ENCODE measurements at places on chromosomes 1 and 21.
A peak's percentile ranks its signal among the peaks of the same experiment; 100 is the strongest.

GRCh38 chr1:244316986-244317655, 134.6 kb downstream of the ADSS2 start:
- DNase-seq, result no peak

DNA sequence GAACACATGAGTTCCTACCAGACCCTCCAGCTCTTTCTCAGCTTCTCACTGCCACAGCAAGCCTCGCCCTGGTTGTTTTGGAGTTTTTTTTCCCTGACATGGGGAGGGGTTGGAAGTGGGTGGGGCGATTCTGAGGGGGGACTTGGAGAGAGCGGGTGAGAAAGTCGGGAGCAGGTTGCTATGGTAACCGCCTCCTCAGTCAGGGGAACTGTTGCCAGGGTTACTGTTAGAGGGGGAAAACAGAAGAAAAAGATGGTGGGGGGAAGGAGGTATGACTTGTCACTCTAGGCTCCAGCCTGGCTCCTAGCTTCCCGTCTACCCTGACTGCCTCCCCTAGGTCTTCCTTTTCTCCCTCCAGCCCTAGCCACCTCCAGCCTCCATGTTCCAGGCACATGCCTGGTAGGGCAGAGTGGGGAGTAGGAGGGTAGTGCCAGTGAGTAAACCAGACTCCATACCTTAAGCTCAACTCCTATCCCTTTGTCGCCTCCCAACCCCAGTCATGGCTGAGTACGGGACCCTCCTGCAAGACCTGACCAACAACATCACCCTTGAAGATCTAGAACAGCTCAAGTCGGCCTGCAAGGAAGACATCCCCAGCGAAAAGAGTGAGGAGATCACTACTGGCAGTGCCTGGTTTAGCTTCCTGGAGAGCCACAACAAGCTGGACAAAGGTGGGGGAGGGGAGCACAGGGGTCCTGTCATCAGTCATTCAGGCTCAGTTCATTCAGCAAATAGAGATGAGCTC, 6.0 kb downstream of the PEA15 start:
- no peak for DNase-seq

- DNase-seq, result no peak
Observed at GRCh38 chr21:31786164-31786920, 54.4 kb upstream of the SCAF4 start.

GRCh38 chr1:230611878-230612235, 30.4 kb upstream of the COG2 start:
- DNase-seq, result no peak

DNA sequence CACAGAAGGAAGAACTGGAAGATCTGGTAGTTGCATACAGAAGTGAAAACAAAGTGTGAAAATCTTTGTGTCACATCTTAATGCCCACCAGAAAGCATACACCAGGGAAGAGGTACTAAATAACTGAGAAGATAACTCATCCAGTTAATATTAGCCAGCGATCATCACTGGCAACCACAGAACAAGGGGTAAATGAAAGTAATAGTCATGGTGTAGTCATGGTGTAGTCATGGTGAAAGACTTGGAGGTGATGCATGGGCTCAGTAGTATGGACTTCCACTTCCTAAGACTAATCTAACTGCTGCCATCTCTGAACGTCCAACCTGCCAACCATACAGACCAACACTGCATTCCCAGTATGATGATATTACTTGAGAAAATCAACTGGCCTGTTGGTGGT, 481.2 kb upstream of the NR5A2 start:
- DNase-seq, result no peak

- no peak for DNase-seq
Observed at GRCh38 chr1:88324899-88325298, 359.2 kb upstream of the PKN2 start.

GRCh38 chr1:153292740-153293479, 19.8 kb downstream of the PGLYRP3 start:
- no peak for DNase-seq

GRCh38 chr1:227082999-227083746, 143.1 kb downstream of the COQ8A start:
- no peak for DNase-seq

- peak; percentile 42 for DNase-seq
Observed at GRCh38 chr1:8598060-8598724, 219.2 kb downstream of the RERE start.

DNA sequence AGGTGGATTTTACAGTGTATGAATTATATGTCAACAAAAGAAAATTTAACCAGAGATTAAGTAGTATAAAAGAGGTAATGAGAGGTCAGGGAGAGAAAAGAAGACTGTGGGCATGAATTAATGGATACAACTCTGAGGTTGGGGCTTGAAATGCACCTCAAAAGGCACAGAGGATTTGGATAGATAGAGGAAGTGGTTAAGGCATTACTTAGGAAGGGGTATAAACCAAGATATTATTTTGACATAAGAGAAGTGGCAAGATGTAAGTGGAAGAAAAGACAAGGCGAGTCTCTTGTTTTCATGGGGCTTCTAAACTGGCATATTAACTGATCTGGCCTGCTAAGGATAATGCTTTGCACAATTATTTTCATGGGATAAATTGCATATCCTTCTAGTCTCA, 34.1 kb downstream of the RAP1A start:
- no peak for DNase-seq

GRCh38 chr1:178578541-178578940, 65.6 kb downstream of the TEX35 start:
- no peak for DNase-seq

DNA sequence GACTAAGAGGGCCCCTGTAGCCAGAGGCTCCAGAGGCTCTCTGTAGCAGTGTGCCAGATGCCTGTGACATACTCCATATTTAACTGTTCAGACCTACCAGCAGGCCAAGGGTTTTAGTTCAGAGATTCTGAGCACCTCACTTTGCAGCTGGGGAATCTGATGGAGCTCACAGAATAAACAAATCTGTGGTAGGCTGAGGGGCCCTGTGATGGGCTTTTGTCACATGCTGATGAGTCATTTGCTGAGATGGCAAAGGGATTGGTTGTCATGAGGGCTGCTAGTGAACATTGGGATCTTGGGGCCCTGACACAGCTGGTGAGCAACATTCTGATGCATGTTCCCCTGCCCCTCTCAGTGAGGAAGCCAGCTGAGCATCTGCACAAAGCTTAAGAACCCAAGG, 482.2 kb downstream of the CAMTA1 start:
- peak; percentile 14 for DNase-seq

DNA sequence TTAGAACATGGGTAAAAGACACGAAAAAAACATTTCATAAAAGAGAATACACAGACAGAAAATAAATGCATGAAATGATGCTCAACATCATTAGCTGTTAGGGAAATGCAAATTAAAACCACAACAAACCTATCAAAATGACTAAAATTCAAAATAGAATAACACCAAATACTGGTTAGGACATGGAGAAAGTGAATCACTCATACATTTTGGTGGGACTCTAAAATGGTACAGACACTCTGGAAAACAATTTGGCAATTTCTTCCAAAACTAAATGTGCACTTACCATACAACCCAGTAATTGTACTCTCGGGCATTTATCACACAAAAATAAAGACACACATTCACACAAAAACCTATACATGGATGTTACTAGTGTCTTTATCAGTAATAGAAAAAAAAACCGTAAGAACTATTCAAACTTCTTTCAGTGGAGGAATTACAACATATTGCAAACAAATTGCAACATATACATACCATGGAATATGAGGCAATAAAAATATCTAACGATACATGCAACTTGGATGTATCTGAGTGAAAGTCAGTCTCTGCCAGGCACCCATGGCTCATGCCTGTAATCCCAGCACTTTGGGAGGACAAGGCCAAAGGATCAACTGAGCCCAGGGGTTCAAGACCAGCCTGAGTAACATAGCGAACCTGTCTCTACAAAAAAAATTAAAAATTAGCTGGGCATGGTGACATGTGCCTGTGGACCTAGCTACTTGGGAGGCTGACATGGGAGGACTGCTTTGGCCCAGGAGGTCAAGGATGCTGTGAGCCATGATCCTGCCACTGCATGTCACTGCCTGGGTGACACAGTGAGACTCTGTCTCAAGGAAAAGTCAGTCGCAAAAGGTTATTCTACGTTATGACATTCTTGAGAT, 19.6 kb downstream of the HSF2BP start:
- no peak for DNase-seq

DNA sequence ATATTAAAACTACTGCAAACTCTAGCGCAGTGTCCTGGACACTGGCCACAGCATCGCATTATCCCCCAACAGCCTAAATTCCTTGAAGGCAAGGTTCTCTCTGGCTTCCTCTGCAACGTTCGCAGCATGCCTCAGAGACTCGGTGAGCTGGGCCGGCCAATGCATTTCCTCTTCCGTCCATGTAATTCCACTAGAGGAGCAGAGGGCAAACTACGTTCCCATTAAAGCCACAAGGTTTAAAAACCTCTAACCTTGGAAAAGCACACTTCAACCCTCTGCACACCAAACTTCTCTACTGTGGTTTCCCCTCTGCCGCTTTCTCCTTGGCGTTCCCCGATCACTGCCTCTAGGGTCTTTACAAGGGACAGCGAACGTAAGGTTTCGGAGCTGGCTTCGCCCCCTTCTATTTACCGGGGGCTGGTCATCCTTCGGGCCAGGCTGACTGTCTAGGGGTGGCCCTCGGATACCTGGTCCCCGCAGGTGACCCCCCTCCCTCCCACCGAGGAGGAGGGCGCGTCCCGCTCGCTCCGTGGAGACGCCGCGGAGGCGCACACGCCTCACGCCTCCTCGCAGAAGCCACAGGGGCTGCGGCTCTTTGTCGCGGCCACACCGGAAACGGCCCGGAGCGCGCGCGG, 456 bp upstream of the SMYD2 start:
- DNase-seq, result peak; percentile 51

DNA sequence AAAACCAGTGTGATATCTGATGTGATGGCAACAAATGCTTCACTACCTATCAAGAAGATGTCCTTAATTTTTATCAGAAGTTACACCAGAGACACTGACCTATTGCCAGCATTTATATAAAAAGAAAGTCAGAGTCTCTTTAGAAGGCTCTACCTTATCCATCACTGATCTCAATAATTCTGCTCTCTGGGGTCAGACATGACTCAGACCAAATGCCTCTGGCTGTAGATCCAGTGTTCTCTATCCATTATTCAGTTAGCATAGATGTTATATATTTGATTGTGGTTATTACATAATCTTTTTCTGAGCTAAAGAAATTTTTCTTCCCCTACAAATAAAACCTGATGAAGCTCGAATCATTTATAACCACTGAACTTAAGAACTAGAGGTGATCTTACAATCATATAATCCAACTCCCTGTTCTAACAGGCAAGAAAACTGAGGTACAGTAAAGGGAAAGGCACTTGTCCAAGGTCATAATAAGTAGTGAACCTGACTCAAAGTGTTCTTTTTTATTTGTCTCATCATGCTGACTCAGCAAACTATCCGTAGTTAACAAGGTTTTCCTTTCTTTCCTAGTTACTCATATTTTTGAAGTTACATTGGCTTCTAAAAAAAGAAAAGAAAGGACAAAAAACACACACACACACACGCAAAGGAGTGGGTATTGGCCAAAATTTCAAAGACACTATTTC, 43.6 kb upstream of the ESRRG start:
- no peak for DNase-seq

Measured in kidney capillary endothelial cell (primary cell).